ENCODE measurements at places on chromosomes 11 and 22. TPM values are rescaled to one million over a fixed set of nuclear protein-coding genes. Genes with fewer than 3 reads are reported as not detected.

Gene KCNA4
- total RNA-seq: 11.0 TPM

Gene CDCA5
- 1.6 TPM for total RNA-seq

Gene EXPH5
- total RNA-seq: under 0.01 TPM

Gene PARVB
- total RNA-seq: 5.7 TPM

Gene DEFB131B
- not detected for total RNA-seq

Gene OR52N4
- total RNA-seq: not detected

Gene GAS2
- 8.6 TPM for total RNA-seq

Gene RFPL3
- not detected for total RNA-seq

Gene SLC5A4
- not detected for total RNA-seq

Data from frontal cortex (tissue), 4 donors.